ENCODE measurements at places on chromosomes 12 and 14. TPM values are rescaled to one million over a fixed set of nuclear protein-coding genes. Genes with fewer than 3 reads are reported as not detected.

Gene MYO1A
- polyA plus RNA-seq = 0.52 TPM

Gene KCNK10
- 0.02 TPM for polyA plus RNA-seq

Gene ANKRD33
- 0.02 TPM for polyA plus RNA-seq

Gene CCDC197
- not detected for polyA plus RNA-seq

Gene CYP27B1
- polyA plus RNA-seq = 0.82 TPM

Gene VASH1
- polyA plus RNA-seq = 6.1 TPM

Gene NPAS3
- polyA plus RNA-seq = 1.0 TPM

Gene GDF3
- polyA plus RNA-seq = 0.37 TPM

Gene TCP11L2
- polyA plus RNA-seq = 5.9 TPM

Gene LRP1-AS
- polyA plus RNA-seq = not detected

Gene CCDC60
- 0.37 TPM for polyA plus RNA-seq

Gene PTHLH
- 0.30 TPM for polyA plus RNA-seq

Gene PPP1R36
- 0.80 TPM for polyA plus RNA-seq

Gene IFNG-AS1
- 0.07 TPM for polyA plus RNA-seq
